ENCODE measurements at places on chromosomes 16 and 17.

- peak; percentile 91 for ATAC-seq
These were observed 90.3 kb upstream of the MPHOSPH6 start for GRCh38 chr16:82260212-82260795.

- no peak for ATAC-seq
These were observed 2.9 kb downstream of the WFIKKN2 start for GRCh38 chr17:50837980-50838954.

DNA sequence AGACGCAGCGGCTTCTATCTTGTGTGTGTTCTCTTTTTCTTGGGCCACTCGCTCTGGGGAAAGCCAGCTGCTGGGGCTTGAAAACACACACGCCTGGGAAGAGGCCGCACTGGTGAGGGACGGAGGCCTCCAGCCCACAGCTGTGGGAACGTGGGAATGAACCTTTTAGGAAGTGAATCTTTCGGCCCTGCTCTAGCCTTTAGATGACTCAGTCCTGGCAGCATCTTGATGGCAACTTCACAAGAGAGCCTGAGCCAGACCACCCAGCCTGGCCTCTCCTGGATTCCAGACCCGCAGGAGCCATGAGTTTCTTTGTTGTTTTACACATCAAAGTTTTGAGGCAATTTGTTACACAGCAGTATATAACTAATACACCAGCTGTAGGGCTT, 2.2 kb upstream of the PDPK1 start:
- ATAC-seq, result no peak

- ATAC-seq, result peak; percentile 40
These were observed 476.8 kb downstream of the SHISA9 start for GRCh38 chr16:13378151-13378550.

GRCh38 chr16:63789603-63790002, 1332.3 kb downstream of the CDH11 start:
- no peak for ATAC-seq

GRCh38 chr17:40309031-40309948, at the start of gene RARA:
RARA (plus strand) TSS chr17:40309180; CDS start chr17:40331219, 22,039 bp downstream.
- no peak for ATAC-seq

- no peak for ATAC-seq
These were observed 747 bp upstream of the LHX1 start for GRCh38 chr17:36936455-36937000.

GRCh38 chr17:65918916-65919315, 273.0 kb downstream of the CEP112 start:
- no peak for ATAC-seq

DNA sequence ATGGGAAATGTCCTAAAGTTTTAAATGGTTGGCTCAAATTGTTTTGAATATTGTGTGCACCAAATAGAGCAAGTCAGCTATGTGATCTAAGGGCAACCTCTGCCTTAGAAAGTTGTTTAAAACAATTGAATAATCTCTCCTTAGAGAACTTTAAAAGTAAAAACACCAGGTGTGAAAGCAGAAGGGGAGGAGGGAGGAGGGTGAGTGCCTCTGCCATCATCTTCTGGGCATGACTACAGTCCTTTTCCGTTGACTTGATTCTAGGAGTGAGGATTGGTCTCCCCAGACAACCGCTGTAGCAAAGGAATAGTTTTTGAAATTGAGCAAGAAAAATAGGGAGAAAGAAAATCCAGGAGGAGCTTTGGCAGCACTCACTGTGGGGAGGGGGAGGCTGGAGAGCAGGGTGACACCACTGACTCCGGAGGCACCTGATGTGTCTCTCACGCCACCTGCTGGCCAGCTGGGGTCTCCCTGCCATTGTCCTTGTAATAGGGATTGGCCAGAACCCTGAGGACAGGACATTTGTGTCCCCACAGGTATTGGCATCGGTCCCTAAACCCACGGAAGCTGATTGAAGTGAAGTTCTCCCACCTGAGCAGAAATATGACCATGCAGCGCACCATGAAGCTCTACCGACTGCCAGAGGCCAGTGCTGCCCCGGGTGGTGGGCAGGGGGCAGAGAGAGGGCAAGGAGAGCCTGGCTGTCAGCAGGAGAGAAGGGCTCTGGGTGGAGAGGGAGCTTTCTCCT, 33.3 kb downstream of the PLCD3 start:
- peak; percentile 94 for ATAC-seq

Measured in activated T-helper 17 cell treated with anti-CD3 and anti-CD28 coated beads, Interleukin-2, amount 50 U/mL, for 72 hours (primary cell).